ENCODE measurements at places on chromosomes 1 and 21. TPM values are rescaled to one million over a fixed set of nuclear protein-coding genes. Genes with fewer than 3 reads are reported as not detected.

PCP4L1 gene
- total RNA-seq = not detected

DNA sequence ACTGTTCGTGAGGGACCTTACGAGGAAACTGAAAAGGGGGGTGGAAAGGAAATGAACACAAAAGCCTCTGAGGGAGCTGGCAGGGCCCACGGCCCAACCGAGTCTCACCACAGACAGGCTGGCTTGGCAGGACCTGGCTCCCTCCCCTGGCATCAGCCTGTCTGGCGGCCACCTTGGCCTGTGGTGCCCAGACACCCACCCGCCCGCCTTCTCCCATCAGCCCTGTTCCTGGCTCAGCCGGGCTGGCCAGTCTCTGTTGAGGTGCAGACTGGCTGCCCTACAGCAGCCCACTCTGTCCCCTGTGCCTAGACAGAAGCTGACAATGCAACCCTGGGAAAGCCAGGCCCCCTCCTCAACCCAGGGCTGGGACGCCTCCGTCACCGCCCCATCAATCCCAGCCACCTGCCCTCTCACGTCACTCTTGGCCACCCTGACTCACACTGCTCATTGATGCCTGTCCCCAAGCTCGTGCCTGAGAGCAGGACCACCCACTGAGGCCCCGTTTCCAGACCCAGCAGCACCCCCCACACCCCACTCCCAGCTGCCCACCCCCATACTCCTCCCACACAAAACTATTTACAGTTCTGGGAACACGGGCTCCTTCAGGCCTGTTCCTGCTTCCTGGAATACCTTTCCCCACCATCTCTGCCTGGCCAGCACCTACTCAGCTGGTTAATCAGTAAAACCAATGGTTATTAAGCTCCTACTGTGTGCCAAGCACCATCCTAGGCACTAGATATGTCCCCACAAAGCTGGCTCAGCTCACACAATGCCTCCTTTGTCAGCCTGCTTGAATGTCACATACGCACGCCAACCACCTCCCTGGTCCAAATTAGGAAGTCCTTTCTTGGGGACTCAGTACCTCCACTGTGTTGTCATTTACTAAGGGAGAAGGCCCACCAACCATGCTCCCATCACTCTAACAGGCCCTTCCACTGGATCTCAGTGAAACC, 22.7 kb downstream of the SDC3 start:
- no peak for DNase-seq

CIART gene
- 1.8 TPM for total RNA-seq

DNA sequence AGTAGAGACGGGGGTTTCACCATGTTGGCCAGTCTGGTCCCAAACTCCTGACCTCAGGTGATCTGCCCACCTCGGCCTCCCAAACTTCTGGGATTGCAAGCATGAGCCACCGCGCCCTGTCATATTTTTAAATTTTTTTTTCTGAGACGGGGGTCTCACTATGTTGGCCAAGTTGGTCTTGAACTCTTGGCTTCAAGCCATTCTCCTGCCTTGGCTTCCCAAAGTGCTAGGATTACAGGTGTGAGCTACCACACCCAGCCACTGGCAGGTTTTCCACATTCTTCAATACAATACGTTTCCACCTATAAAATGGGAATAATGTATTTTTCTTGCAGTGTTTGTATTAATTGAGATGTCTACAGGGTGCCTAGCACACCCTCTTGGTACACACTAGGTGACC, 3.4 kb upstream of the LEFTY1 start:
- DNase-seq = no peak

DNA sequence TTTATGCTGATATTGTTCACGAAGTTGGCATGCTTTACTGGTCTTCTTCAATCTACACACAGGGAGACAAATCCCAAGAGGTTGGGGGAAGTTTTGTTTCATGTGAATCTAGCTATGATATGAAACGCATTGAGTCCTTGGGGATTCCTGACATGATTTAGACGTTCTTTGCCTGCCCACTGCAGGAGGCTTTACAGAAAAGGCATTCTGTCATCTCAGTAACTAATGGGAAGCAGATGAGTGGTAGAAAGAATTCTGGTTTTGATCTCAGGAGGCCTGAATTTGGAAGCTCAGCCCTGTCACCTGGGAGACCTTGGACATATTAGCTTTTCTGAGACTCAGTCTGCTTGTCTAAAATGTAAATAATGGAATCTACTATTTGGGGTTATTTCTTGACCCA, 383.0 kb upstream of the NFIA start:
- DNase-seq = no peak

KIAA0040 gene
- total RNA-seq = 0.22 TPM

LCA5L gene
- total RNA-seq = 1.1 TPM

PYHIN1 gene
- not detected for total RNA-seq

GRCh38 chr1:53585129-53585528, 125.9 kb downstream of the DMRTB1 start:
- DNase-seq = no peak

DNA sequence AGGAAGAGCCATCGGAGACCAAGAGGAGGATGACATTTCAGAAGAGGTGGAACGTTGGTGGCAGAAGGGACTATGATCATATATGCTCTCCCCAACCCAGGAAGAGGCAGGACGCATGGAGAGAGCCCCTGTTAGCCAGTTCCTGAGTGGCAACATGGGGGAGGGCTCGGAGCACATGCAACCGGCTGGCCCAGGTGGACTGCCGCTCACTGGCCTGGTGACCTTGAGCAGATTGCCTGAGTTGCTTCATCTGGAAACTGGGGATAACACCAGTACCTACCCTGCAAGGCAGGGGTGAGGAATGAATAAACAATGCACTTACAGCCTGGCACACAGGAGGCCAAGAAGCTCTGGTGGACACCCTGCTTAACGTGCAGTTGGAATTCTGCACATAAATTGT, 29.0 kb downstream of the SYT6 start:
- DNase-seq = no peak

GRCh38 chr1:15758953-15759661, 512 bp downstream of the FBLIM1 start:
- DNase-seq = peak; percentile 66

GRCh38 chr1:200173097-200173618, 145.6 kb downstream of the NR5A2 start:
- DNase-seq = peak; percentile 43

GRCh38 chr1:183778045-183778444, 26.9 kb upstream of the RGL1 start:
- DNase-seq = no peak

DNA sequence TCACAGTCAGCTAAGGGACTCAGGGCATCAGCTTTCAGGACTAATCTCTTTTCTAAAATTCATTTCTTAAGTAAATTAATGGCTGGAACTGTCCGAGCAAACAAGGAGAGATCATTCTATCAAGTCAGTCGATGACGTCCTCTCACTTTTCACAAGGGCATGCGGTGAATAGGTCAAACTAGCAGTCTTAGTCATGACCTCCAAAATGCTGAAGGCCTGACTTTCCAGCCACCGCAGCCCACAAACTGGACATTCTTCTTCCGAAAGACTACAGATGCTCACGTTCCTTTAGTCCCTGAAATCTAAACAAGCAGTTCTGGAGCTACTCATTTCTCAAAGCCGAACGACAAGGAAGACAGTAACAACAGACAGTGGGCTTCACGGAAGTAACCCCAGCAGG, 127.9 kb downstream of the TIAM1 start:
- DNase-seq = no peak

KIF2C gene
- 14.2 TPM for total RNA-seq
